ENCODE measurements at places on chromosomes 7 and 10. TPM values are rescaled to one million over a fixed set of nuclear protein-coding genes. Genes with fewer than 3 reads are reported as not detected.
A peak's percentile ranks its signal among the peaks of the same experiment; 100 is the strongest.

- DNase-seq = no peak
Measured at GRCh38 chr10:66782776-66783175, 143.1 kb upstream of the LRRTM3 start.

DNA sequence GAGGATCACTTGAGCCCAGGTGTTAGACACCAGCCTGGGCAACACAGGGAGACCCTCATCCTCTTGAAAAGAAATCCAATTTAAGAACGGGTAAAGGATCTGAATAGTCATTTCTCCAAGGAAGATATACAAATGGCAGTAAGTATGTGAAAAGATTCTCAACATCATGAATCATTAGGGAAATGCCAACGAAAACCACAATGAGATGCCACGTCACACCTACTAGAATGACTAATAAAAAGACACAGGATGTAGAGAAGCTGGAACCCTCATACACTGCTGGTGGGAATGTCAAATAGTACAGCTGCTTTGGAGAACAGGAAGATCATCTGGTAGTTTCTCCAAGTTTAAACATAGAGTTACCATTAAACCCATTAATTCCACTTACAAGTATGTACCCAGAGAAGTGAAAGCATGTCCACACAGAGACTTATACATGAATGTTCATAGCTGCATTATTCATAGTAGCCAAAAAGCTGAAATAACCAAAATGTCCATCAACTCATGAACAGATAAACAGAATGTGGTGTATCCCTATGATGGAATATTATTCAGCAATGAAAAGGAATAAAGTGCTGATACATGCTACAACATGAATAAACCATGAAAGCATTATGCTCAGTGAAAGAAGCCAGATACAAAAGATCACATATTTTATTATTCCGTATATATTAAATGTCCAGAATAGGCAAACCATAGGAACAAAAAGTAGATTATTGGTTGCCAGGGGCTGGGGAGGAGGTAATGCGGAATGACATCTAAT, 13.1 kb upstream of the ZMIZ2 start:
- no peak for DNase-seq

- no peak for DNase-seq
Measured at GRCh38 chr7:157432541-157432956, 95.7 kb downstream of the DNAJB6 start.

DNA sequence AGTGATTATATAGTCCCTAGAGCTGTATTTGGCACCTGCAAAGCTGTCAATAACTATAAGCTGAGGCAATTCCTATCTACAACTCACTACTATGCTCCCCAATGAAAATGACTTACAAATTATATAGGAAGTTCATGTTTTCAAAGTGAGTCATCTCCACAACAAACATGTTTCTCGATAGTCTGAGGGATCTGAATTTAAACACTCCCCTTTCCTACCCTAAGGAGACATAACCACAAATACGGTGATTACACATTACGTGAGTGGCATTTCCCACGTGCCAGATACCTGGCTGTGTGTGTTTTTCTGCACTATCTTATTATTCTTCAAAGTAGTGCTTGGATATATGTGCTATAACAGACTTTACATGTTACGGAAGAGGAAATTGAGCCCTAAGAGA, 122.5 kb upstream of the C1QL3 start:
- no peak for DNase-seq

GRCh38 chr7:74449809-74450397, 3.8 kb upstream of the GTF2IRD1 start:
- DNase-seq = peak; percentile 61

GRCh38 chr7:26948617-26949118, 84.3 kb upstream of the SKAP2 start:
- DNase-seq = no peak

DNA sequence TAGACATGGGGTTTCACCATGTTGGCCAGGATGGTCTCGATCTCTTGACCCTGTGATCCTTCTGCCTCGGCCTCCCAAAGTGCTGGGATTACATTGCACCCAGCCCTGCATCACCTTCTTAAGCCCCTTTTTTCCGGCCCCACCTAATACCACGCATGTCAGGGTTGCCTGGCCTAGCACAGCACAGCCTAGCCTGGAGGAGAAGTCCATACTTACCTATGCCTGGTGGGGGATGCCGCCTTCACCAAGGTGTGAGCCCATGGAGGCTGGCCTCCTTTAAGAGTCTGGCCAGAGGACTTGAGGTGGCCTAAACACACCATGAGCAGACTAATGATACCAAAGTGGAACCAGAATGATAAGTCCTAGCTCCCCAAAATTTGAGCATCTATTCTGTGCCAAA, 22.0 kb upstream of the CUX1 start:
- DNase-seq = no peak

MMP21 gene
- not detected for total RNA-seq

HYAL4 gene
- 0.05 TPM for total RNA-seq

PNLIPRP2 gene
- total RNA-seq = not detected

Data from thymus (tissue), 14 donors.